ENCODE measurements at places on chromosomes 16 and 17.

GRCh38 chr17:58513267-58513964, 1.0 kb downstream of the MTMR4 start:
- no peak for DNase-seq

GRCh38 chr17:14149751-14150150, 80.4 kb downstream of the COX10 start:
- DNase-seq, result no peak

- DNase-seq, result no peak
Observed at GRCh38 chr17:13244513-13244912, 226.7 kb upstream of the ELAC2 start.

- DNase-seq, result no peak
Observed at GRCh38 chr16:10077861-10078260, 104.4 kb downstream of the GRIN2A start.

- no peak for DNase-seq
Observed at GRCh38 chr17:4946312-4946976, 1.9 kb downstream of the PFN1 start.

DNA sequence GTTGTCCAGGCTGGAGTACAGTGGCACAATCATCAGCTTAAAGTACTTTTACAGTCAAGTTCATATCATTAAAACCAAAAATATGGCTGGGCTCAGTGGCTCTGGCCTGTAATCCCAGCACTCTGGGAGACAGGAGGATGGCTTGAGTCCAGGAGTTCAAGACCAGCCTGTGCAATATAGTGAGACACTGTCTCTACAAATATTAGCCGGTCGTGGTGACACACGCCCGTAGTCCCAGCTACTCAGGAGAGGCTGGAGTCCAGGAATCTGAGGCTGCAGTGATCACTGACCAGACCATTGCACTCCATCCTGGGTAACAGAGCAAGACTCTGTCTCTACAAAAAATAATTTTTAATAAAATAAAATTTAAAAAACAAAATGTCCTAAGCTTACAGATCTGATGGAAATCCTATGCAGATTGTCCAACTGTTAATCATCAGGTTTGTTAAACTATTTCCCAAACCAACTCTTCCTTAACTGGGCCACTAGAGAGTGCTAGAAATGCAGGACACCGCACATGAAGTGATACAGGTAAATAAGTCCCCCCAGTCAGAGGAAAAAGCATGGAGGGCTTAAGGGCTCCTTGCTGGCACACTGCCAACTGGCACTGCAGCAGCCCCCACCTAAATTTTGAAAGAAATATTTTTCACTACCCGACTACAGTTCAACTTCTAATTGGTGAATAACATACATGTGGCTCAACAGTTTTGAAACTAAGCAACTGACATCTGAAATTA, 2.8 kb downstream of the USP22 start:
- peak; percentile 50 for DNase-seq

Measured in COR-L47 (cell line).